Neural crest cell (in vitro differentiated cells): ENCODE measurements at places on chromosomes 6 and 20.

DNA sequence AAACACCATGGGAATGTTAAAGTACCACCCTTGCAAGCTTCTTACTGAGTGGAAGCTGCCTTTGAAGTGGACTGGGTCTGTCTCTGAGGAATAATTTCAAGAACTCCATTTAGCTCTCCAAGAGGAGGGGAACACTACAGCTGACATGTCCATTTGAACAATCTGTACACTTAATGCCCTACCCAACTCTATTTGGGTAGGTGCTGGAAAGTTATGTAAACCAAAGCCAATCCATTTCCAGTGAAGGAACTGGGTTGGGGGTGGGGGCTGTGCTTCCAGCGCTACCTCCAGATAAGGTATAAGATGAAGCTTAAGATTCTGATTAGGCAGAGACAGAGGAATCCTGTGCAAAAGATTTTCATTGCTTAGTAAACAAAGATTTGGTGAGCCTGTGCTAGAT, 122.0 kb downstream of the TCP11 start:
- no peak for DNase-seq

DNA sequence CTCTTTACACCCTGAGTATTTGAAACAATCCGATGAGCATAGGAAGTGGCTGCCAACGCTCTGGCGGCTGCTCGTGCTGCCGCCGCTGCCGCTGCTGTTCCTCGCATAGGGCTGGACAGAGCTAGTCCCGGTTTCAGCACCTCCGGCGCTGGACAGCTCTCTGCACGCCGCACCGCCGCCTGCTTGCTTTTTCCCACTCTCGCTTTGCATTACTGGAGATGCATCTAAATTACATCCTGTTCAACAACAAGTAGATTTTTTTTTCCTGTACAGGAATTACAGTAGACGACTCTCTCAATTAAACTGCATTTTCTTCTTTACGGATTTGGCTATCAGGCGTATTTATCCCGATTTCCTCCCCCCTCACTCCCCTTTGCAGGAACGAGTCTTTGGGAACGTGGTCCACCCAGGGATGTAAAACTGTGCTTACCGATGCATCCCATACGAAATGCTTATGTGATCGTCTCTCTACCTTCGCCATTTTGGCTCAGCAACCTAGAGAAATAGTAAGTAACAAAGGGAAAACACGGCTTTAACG, 563.8 kb downstream of the LMBRD1 start:
- DNase-seq = peak; percentile 85

- no peak for DNase-seq
Observed at GRCh38 chr6:94414041-94414440, 994.7 kb upstream of the EPHA7 start.

- DNase-seq = no peak
Observed at GRCh38 chr20:52923123-52923937, 48.8 kb upstream of the TSHZ2 start.
